Natural killer cell (primary cell): ENCODE measurements at places on chromosomes 13 and 19. TPM values are rescaled to one million over a fixed set of nuclear protein-coding genes. Genes with fewer than 3 reads are reported as not detected.

WDR88 gene
- total RNA-seq: not detected

TBXA2R gene
- total RNA-seq: 1.4 TPM

DENND1C gene
- total RNA-seq: 175 TPM

RYR1 gene
- total RNA-seq: 1.0 TPM

ZNF878 gene
- 0.54 TPM for total RNA-seq

CD33 gene
- total RNA-seq: 6.5 TPM

CGB1 gene
- total RNA-seq: not detected

PNMA8B gene
- not detected for total RNA-seq

CFAP97D2 gene
- not detected for total RNA-seq

MARK4 gene
- 51.4 TPM for total RNA-seq

KLK2 gene
- total RNA-seq: not detected

- no peak for DNase-seq
Measured at GRCh38 chr13:82439159-82439904, 1442.9 kb downstream of the SLITRK1 start.

GRCh38 chr19:13089857-13090507 is 12.7 kb downstream of the LYL1 start:
- DNase-seq: no peak

GRCh38 chr19:47436712-47437401 is 17.5 kb upstream of the MEIS3 start:
- DNase-seq: peak; percentile 92

DNA sequence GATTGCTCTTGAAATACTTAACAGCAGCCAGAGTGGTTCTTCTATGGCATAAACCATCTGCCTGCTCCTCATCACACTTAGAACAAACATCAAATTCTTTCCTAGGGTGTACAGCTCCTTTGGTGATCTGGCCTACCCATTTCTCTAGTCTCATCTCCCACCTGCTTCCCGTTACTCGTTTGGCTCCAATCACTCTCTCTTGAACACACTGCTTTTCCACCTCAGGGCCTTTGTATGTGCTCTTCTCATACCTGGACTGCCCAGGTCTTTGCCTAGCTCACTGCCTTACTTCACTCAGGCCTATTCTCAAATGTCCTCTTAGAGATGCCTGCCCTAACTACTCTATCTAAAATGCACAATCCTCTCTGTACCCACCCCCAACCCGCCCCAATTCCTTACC is 100.5 kb downstream of the KCNRG start:
- no peak for DNase-seq

DNA sequence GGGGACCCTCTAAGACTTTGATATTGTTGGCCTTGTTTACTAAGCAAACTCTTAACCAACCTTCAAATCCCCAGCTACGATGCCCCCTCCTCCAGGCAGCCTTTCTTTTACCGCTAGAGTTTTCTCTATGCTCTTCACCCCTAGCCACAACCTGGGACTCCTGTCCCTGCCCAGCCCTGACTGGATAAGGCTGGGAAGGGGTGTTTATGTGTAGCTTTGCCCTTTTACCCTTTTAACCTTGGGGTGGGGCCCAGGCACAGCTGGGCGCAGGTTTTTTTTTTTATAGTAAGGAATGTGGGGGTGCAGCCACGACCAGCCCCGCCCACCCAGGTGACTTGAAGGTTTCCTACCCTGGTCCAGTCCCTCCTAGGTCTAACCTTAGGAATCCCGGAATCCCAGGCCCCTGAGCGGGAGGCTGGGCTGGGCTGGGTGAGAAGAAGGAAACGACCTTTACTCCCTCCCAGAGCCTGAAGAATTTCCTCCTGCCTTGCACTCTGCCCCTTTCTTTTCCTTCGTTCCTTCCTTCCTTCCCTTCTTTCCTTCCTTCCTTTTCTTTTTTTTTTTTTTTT is 12.2 kb downstream of the TJP3 start:
- no peak for DNase-seq

DNA sequence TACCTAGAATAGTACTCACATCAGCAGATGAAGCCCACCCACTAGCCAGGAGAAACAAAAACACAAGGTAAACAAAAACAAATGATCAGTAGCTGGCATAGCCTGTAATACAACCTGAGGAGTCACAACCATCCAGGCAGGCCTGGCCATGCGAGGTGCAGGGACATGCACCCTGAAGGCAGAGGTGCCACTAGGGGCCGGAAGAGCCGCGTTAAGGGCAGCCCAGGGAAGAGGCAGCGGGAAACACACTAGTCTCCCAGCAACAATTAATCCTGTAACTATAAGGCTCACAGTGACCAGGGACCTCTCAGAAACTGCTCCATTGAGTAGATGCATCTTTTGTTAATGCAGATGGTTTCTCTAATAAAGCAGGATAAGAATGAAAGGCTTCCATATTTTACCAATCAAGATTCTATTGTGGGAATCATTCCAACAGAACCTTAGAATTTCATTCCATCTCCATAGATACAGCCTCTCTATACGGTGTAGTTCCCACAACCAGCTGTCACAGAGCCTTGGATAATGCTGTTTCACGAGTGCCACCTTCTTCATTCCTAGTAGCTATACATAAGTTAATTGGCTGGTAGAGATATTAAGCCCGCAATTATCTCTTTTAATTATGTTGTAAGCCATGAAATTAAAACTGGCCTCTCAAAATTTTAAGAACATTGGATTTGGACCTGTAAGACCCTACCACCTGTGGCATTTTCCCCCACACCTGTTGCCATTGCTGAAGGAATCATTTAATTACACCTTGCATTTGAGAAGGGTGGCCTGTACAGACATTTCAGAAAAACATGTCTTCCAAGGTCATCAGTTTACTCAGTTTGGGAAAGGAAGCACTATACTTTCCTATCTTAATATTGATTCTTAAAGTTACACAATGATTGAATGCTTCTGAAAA is 28.7 kb downstream of the ANKRD10 start:
- no peak for DNase-seq

DNA sequence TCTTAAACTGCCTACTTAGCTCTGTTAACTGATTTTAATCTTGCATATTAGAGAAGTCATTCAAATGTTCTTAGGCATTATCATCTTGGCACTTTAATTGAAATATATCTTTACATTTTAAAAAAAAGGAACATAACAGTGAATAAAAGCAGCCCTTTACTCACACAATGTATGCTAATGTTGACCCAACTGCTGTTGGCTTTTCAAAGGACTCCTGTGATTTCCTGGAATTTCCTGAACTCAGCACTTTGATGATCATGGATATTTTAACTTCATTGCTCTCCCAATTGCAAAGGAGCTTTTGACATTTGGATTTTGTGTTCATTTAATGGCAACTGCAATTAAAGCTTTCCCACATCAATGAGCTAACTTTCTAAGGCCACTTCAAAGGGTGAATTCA is 1230.3 kb downstream of the DIAPH3 start:
- no peak for DNase-seq

DNA sequence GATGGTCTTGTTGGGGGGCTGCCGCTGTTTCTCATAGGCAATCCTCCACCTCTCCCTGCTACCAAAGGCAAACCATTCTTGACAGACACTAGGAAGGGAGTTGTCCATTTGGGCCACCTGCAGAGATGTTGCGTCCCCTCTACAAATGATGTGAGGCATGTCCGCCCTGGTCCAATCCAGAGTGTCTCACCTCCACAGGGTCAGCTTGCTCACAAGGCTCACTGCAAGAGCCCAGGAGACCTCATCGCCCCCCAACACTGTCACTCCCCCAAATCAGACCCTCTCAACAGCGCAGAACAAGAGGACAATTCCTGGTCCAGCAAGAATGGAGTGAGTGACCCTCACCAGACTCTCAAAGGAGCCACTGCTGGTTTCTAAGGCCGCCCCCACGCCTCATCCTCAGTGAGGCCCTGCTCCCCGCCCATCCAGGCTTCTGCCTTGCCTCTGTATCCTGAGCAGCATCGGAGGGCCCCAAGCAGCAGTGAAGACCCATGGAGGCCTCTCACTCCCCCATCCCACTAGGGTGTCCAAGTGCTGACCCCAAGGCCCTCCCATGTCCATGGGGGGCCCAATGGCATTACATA is 6.5 kb downstream of the HNRNPL start:
- DNase-seq: no peak

DNA sequence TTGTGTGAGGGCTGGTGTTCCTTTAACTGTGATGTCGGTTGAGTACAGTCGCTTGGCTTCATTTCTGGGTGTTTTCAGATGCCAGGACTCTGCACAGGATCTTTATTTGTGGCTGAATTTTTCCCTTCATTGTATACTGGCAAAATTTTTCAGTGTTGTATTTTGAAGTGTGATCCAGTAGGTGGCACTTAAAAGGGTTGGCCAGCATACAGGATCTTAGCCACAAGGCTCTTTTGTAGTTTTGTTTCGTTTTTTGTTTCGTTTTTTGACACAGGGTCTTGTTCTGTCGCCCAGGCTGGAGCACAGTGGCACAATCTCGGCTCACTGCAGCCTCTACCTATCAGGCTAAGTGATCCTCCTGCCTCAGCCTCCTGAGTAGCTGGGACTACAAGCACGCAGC is 8.7 kb downstream of the FCAR start:
- DNase-seq: peak; percentile 50

DNA sequence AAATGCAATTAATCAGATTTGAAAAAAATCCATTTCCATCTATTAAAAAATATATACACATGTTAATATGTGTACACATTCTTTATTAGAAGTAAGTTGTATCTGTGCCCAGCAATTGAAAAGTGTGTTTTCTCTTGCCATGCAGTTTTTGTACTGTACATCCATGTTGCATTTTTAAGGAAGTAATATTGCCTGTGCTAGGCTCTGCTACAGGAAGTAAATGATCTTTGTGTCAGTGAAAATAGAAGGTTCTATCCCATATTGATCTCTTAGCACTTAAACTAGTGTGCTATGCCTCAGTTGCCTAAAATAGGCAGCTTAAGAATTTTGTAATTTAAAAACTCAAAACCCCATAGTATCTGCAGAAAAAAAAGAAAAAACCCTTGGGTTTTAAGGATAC is 122.5 kb downstream of the CDK8 start:
- no peak for DNase-seq

DNA sequence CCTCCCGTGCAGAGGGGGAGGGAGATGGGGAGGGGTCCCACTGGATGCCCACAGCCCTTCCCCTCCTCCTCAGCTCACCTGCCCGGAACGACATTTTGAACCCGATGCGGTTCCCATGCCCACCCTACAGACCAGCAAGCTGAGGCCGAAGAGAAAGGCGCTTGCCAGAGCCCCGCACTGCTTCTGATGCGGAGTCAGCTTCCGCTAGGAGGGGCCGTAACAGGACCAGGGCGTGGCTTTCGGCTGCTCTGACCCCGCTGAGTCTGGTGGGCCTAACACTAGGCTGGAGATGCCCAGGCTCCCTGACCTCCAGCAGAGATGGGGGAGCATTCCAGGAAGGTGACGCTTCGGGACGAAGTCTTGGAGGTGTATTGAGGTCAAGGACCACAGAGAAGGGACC is 6.7 kb downstream of the ONECUT3 start:
- no peak for DNase-seq

GRCh38 chr13:49620170-49620621 is 8.1 kb upstream of the ARL11 start:
- no peak for DNase-seq

DNA sequence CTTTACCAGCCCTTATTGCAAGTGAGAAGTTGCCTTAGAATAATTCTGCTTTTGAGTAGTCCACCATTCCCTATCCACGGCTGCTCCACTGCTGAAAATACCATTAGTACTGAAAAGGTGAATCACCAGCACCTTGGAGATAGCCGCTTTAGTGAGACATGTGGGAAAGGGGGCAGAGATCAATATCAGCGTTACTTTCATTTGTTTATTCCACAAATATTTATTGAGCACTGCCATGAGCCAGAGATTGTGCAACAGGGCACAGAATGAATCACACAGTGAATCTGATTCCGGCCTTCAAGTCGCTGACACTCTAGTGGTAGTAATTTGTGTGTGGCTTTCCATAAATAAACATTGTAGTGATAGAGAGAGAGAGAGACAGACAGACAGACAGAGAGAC is 31.5 kb upstream of the MYO16 start:
- DNase-seq: no peak

- DNase-seq: peak; percentile 58
Measured at GRCh38 chr13:98466634-98467236, 110.2 kb downstream of the STK24 start.

GRCh38 chr13:58883405-58883804 is 1251.9 kb downstream of the PCDH17 start:
- DNase-seq: no peak

DNA sequence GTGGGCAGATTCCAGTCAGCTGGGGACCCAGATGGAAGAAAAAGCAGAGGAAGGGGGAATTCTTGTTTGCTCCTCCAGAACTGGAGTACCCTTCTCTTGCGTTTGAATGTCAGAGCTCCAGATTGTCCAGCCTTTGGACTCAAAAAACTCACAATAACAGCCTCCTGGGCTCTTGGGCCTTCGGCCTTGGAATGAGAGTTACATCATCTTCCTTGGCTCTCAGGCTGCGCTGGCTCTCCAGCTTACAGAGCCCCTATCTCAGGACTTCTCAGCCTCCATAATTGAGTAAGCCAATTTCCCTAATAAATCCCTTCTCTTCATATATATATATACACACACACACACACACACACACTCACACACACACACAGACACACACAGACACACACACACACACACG is 1215.7 kb upstream of the SLC10A2 start:
- no peak for DNase-seq

GRCh38 chr13:31598990-31599389 is 140.3 kb upstream of the RXFP2 start:
- no peak for DNase-seq

DNA sequence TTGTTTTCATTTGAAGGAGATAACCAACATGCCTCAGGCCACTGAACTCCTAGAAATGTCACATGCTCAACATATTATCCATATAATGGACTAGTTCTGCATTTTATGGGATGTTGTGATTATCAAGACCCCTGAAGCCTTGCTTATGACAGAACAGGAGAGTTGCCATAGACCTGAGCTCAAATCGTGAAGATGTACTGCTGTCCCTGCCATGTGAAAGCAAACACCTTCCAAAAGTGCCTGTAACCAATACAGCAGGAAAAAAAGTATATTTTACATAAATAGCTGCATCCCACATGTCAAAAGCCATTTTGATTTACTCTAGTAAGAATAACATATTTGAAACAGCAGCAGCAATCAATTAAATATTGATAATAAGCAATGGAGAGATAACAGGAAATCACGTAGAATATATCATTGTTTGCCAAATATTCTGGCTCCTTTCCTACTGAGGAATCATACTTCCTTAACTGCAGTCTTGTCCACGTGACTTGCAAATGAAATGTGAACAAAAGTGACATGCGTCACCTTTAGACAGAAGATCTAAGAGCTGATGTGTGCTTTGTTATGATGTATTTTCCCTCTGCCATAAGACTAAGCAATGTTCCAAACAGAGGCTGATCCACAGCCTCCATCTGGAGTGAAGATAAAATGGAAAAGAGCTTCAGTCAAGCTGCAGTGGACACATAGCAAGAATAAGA is 33.5 kb downstream of the SLC25A30 start:
- DNase-seq: no peak

DNA sequence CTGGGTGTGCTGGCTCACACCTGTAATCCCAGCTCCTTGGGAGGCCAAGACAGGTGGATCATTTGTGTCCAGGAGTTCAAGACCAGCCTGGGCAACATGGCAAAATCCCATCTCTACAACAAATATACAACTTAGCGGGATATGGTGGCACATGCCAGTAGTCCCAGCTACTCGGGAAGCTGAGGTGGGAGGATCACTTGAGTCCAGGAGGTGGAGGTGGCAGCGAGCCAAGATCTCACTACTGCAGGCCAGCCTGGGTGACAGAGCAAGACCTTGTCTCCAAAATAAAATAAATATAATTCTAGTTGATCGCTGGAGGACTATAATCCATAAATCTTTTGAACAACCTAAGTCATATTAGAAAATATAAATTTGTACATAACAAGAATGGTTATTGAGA is 1061.5 kb upstream of the PCDH9 start:
- DNase-seq: no peak
